Stimulated activated CD4-positive, alpha-beta T cell treated with anti-CD3 and anti-CD28 coated beads, Interleukin-1b, Interleukin-23, amount 100 ng/mL, for 1 hour (primary cell): ENCODE measurements at places on chromosomes 4 and X.

- DNase-seq: no peak
Observed at GRCh38 chr4:6747294-6748051, 31.5 kb downstream of the BLOC1S4 start.

DNA sequence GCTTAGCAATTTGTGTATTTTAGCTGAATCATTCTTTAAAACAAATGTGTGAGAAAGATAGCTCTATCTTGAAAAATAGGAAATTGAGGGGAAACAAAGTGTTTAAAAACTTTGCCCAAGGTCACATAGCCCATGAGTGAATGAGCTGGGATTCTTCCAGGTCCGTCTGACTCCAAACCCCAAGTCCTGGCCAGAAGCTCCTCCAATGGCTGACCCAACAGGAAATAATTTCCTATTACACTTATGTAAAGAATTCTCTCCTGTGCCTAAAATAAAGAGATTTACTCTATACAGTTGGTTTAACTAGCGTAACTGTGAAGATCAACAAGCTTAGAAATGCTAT lies 287.6 kb downstream of the ARHGAP24 start:
- no peak for DNase-seq

DNA sequence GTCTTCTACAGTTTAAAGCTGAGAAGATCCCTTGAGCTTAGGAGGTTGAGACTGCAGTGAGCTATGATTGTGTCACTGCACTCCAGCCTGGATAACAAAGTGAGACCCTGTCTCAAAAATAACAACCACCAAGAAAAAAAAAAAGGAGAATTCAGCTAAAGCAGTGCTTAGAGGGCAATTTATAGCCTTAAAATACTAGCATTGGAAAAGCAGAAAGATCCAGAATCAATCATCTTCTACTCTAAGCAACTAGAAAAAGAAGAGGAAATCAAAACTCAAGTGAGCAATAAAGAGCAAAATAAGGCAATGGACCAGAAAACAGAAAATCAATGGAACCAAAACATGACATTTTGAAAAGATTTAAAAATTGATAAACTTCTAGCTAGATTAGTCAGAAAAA lies 639 bp upstream of the PI4K2B start:
- no peak for DNase-seq

GRCh38 chrX:21398426-21398825 lies 24.2 kb downstream of the CNKSR2 start:
- DNase-seq: no peak

DNA sequence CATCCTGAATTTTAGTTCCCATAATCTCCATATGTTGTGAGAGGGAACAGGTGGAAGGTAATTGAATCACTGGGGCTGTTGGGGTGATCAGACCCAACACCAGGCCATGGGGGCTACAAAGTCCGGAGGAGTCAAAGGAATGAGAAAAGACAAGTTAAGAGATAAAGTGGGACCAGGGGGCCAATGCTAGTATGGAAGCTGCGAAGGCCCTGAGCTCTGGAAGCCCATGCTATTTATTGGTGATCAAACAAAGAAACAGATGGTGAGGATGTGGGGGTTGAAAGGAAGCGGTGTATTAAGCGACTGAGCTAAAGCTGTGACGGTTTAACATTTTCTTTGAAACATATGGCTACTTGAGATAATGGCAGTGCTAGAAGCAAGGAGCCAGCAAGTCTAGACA lies 132.8 kb downstream of the PDGFC start:
- no peak for DNase-seq

DNA sequence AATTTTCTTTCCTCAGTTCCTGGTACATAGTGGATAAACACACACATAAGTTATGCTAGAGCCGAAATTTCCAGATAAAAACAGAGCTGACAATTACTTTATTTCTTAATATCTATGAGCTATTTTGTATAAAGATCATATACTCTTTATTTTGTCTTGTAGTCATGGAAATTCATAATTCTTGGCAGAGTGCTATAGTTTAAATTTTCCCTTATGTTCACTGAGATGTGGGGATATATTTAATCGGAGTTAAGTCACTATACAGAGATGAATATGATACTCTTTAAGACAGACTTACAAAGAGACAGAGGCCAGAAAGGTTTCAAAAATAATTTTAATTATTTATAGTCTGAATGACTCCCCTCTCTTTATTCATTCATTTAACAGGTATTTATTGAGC lies 89.7 kb downstream of the PPEF1 start:
- DNase-seq: no peak

DNA sequence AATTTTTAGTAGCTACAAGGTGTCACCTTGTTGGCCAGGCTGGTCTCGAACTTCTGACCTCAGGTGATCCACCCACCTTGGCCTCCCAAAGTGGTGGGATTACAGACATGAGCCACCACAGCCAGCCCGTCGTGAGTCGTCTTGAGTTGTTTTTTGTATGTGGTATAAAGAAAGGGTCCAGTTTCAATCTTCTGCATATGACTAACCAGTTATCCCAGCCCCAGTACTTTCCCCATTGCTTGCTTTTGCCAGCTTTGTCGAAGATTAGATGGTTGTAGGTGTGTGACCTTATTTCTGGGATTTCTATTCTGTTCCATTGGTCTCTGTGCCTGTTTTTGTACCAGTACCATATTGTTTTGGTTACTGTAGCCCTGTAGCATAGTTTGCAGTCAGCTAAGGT lies 105.9 kb downstream of the OR13H1 start:
- DNase-seq: no peak

- no peak for DNase-seq
Observed at GRCh38 chr4:30269850-30270249, 450.3 kb upstream of the PCDH7 start.

DNA sequence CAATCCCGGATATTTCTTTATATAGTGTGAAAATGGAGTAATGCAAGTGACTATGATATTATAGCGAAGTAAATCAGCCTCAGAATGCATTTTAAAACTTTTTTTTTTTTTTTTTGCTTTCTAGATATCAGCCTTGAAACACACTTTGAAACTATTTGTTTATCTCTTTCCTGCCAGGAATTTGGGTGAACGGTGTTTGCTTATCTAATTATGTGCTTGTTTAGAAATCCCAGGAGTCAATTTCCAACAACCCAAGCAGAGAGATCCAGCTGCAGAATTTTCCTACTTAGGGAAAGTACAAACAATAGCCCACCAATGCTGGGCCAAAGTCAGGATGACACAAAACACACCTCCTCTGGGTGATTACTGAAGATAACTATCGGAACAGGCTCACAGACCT lies 958.8 kb downstream of the PCDH18 start:
- DNase-seq: no peak

GRCh38 chr4:147136310-147136709 lies 190.6 kb upstream of the TTC29 start:
- no peak for DNase-seq

- no peak for DNase-seq
Observed at GRCh38 chrX:69109706-69110105, 55.5 kb downstream of the PJA1 start.

GRCh38 chr4:186096681-186097165 lies 7.8 kb upstream of the FAM149A start:
- no peak for DNase-seq

GRCh38 chr4:71251261-71251660 lies 87.6 kb upstream of the SLC4A4 start:
- DNase-seq: no peak

- DNase-seq: no peak
Observed at GRCh38 chr4:109462297-109462696, 28.7 kb downstream of the SEC24B start.

DNA sequence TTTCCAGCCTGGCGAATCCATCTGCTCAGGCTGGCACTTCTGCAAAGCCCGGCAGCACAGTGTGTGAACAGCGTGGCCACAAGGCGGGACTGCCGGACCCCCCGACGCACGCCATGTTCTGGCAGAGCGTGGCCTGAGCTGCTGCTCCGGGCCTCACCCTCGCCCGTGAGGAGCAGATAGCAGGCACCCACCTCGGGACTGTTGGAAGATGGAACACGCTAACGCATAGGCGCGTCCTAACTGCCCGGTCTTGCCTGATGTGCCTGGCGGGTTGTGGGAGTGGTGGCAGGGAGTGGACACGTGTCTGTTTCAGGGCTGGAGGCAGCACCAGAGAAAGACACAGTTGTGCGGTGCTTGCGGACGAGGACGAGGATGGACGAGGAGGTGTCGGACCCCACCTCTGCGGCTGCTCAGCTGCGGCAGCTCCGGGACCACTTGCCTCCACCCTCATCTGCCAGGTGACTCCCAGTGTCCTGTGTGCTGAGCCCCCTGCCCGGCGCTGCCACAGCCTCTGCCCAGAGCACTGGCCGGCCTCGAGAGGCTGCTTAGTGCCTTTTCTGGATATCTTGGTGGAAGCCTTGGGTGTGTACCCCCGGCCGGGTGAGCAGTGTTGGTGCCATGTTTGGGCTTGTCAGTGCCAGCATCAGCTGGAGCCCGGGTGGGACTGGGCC lies 28.2 kb downstream of the UVSSA start:
- no peak for DNase-seq

DNA sequence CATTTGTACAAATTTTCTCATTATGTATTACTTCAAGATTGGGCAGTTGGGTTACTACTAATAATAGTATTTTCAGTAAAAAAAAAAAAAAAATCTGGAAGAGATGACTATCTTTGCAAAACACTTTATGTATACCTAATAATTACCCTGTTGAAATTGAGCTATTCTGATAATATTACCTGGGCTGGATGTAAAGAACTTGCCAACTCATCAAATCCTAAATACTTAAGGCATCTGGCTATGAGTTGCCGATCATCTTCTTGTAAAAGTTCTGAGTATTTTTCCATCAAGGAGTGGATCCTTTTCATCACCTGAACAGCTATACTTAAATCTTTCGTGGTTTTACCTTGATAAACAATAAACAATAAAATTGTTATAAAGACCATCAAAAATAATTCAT lies 42.7 kb downstream of the DDX60 start:
- DNase-seq: no peak

- DNase-seq: no peak
Observed at GRCh38 chr4:20723463-20723862, 23.2 kb downstream of the PACRGL start.

GRCh38 chr4:86330961-86331742 lies 28.7 kb downstream of the MAPK10 start:
- no peak for DNase-seq

DNA sequence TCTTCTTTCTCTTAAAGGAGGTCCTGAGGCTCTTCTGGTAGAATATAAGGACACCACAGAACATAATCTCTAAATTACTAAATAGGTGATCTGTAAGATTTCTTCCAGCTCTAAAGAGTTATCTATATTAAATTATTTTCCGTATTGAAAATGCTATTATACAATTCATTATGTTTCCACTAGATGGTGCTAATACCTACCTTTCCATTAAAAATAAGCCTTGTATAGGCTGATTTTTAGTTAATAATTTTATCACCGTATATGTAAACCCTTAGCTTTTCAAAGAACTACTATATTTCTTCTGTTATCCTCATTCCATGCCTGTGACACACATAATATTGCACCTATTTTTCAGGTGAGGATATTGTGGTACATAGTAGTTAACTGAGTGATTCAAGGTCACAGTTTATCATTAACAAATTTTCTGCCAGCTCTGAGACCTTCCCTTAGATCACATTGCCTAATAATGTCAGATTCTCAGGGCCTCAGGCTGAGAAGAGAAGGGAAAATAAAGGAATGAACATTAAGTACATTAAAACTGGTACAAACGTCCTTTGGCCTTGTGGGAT lies 138.8 kb downstream of the TEX11 start:
- no peak for DNase-seq

DNA sequence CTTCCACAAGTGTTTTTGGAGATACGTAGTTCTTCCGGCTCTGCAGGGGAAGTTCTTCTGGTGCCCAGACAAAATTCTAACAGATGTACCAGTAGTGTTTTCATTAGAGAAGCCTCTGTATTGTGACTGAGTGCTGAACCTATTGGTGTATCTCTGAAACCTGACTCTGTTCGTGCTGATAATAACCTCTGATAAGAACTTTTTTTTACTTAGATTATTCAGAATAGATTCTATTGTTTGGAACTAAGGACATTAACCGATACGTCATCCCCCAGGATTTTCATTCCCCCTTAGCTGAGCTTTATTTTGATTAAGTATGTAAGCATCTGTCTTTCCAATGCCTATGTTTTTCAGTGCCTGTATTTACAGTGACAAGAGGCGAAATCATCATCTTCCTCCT lies 362.9 kb downstream of the PDGFC start:
- no peak for DNase-seq

DNA sequence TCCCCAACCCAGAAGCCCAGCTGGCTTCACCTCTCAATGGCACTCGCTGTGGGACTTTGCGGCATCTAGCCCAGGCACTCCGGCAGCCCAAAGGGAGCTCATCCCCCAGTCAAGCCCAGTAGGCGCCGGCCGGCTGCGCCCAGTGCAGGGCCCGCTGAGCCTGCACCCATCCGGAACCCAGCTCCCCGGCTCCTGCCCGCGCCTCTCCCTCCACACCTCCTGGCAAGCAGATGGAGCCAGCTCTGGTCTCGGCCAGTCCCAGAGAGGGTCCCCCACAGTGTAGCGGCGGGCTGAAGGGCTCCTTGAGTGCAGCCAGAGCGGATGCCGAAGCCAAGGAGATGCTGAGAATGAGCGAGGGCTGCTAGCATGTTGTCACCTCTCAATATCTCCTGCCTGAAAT lies 116.8 kb upstream of the UGT8 start:
- no peak for DNase-seq

- DNase-seq: no peak
Observed at GRCh38 chrX:23666282-23666681, 1.0 kb upstream of the PRDX4 start.

GRCh38 chrX:70592091-70592490 lies 147.5 kb downstream of the DLG3 start:
- no peak for DNase-seq

DNA sequence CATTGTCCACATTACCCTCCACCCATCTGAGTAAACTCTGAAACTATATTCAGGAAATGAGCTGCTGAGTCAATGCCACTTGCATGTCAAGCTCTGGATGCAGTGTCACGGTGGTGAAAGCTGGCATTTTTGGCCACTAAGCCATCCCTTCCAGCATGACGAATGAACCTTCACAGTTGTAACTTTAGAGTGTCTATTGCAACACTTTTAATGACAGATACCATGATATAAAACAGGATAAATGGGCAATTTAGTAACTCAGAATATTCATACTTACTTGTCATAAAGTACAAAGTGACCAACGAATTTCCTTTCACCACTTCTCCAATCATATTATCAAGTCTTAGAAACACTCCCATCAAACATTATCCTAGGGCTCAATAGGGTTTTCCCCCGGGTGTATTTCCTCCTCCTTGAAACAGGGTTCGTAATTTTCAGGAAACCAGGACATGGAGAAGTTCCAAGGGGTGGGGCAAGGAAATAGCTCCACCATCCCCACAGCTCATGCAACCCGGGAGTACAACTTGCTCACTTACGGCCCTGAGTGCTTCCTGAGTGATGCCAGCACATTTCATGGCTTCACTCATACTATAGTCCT lies 73.1 kb downstream of the MTHFD2L start:
- no peak for DNase-seq

DNA sequence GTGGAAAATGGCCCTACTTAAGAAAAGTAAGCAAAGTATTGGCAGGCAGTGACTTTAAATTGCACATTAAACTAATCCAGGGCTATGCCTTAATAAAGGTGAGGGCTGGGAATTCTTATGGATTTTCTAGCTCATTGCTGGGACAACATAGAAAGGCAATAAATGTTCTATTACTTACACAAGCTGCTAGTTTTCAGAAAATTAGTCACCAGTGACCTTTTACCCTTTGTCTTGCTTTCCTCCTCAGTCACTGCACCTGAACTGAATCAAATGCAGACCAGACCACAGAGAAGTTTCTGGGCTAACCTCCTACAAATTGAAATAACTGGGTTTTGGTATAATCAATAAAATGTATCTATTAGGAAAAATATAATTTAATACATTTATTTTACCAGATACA lies 694.4 kb upstream of the FAM241A start:
- DNase-seq: no peak
